ENCODE measurements at places on chromosomes 12 and 14. TPM values are rescaled to one million over a fixed set of nuclear protein-coding genes. Genes with fewer than 3 reads are reported as not detected.

The CLEC4D gene
- not detected for total RNA-seq

DNA sequence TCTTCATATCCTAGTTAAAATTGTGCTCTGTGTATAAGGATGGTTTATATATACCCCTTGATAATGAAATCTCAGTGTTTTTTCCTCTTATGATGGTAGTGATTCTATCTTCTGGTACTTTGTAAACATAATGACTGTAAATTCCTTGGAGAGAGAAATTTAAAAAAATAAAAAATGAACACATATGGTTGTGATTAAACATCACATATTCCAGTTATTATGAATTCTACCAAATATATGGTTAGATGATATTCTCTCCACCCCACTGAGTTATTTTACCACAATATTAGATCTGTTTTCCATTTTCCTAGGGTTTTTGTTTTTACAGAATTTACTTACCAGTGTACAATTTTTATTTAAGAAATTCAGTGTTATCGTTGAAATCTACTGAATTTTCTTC is 481.9 kb upstream of the NOVA1 start:
- H3K27ac ChIP-seq = no peak overlapping the region
- H3K36me3 ChIP-seq = no peaks in the 10 kb centered on the region
- H3K4me1 ChIP-seq = no peaks in the 10 kb centered on the region
- no peak overlapping the region for H3K4me3 ChIP-seq

- DNase-seq = no peak
- H3K36me3 ChIP-seq = peaks cover 14% of the 10 kb centered on the region
- H3K4me3 ChIP-seq = no peak overlapping the region
- peaks cover 24% of the 10 kb centered on the region for H3K4me1 ChIP-seq
Observed at GRCh38 chr14:35257809-35258208, 34.4 kb upstream of the PSMA6 start.

- H3K4me1 ChIP-seq = peaks cover 7% of the 10 kb centered on the region
Observed at GRCh38 chr14:22739423-22739822, 27.1 kb upstream of the OXA1L start.

The ALX1 gene
- not detected for total RNA-seq

DNA sequence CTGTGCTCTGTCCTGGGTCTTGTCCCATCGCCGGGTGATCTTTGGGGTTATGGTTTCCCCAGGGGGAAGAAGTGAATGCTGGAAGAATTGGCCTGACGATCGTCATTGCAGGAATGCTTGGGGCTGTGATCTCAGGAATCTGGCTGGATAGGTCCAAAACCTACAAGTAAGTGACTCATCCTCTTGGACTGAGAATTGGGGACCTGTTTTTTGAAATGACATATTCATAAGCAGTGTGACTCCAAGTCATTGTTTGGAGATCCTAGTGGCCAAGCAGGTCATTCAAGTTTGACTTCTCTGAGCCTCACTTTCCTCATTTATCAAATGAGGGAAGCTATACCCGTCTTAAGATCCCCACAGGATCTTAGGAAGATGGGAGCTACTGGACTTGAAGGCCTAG is 25.8 kb downstream of the ERG28 start:
- DNase-seq = no peak
- no peaks in the 10 kb centered on the region for H3K27me3 ChIP-seq
- H3K4me3 ChIP-seq = no peak overlapping the region
- H3K27ac ChIP-seq = no peak overlapping the region
- H3K36me3 ChIP-seq = no peaks in the 10 kb centered on the region
- H3K4me1 ChIP-seq = no peaks in the 10 kb centered on the region

The B3GNT4 gene
- 5.1 TPM for total RNA-seq

GRCh38 chr12:108721824-108722223 is 9.5 kb downstream of the CORO1C start:
- no peak overlapping the region for H3K4me3 ChIP-seq
- peaks cover 1% of the 10 kb centered on the region for H3K36me3 ChIP-seq
- DNase-seq = no peak
- H3K27ac ChIP-seq = no peak overlapping the region

GRCh38 chr14:25537846-25538455 is 488.0 kb upstream of the STXBP6 start:
- peak; percentile 49 for DNase-seq
- no peaks in the 10 kb centered on the region for H3K4me1 ChIP-seq
- H3K27me3 ChIP-seq = no peaks in the 10 kb centered on the region
- no peaks in the 10 kb centered on the region for H3K36me3 ChIP-seq

The DHH gene
- total RNA-seq = not detected

DNA sequence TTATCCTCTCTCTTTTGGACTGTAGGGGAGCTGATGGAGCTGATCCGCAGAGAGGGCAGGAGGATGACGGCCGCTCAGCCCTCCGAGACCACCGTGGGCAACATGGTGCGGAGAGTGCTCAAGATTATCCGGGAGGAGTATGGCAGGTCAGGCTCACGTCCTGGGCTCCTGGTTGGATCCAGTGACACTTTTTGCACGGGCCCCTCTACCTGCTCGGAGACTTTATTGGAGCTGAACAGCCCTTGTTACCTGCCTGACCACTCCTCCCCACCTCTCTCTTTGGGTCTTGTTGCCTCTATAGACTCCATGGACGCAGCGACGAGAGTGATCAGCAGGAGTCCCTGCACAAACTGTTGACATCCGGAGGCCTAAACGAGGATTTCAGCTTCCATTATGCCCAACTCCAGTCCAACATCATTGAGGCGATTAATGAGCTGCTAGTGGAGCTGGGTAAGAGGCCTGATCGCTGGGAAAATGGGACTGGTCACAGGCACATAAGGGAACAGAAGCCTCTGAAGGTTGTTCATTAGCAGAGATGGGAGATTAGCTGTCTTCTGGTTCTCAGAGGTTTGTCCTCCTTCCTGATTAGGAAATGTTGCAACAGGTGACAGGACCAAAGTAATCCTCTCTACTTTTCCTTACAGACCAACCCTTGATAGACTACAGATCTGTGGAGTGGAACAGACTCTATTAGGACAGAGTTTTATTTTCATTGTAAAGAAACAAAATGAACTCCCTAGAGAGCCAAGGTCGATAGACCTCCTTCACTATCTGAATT is 718 bp downstream of the EIF2B2 start:
- H3K4me1 ChIP-seq = peaks cover 41% of the 10 kb centered on the region
- H3K27me3 ChIP-seq = no peaks in the 10 kb centered on the region
- peaks cover 34% of the 10 kb centered on the region for H3K36me3 ChIP-seq
- peak overlapping the region; percentile 94 for H3K4me3 ChIP-seq
- peak; percentile 14 for DNase-seq

DNA sequence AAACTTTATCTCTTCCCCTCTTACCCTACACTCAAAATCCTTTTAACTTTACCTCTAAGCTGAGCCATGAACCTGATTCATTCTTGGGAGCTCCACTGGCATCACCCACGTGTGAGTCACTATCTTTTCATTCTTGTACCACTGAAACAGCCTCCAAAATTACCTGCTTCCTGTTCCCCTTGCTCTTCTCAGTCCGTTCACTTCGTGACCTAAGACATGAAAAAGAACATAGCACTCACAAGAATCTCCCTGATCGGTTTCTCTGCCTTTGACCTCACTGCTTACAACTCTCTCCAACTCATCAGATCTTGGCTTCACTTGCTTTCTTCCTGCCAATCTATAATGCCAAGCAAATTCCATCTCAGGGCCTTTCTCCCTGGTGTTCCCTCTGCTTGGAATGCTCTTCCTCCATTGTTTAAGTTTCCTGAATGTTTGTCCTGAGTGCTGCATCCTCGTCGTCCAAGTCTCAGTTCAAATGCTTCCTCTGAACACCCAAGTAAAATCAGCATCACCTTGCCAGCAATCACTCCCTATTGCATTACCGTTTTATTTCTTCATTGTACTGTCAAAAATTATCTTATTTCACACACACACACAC is 9.2 kb downstream of the GLIPR1 start:
- H3K27ac ChIP-seq = peak overlapping the region; percentile 85
- H3K4me3 ChIP-seq = peak overlapping the region; percentile 0
- no peaks in the 10 kb centered on the region for H3K27me3 ChIP-seq
- peaks cover 39% of the 10 kb centered on the region for H3K4me1 ChIP-seq

DNA sequence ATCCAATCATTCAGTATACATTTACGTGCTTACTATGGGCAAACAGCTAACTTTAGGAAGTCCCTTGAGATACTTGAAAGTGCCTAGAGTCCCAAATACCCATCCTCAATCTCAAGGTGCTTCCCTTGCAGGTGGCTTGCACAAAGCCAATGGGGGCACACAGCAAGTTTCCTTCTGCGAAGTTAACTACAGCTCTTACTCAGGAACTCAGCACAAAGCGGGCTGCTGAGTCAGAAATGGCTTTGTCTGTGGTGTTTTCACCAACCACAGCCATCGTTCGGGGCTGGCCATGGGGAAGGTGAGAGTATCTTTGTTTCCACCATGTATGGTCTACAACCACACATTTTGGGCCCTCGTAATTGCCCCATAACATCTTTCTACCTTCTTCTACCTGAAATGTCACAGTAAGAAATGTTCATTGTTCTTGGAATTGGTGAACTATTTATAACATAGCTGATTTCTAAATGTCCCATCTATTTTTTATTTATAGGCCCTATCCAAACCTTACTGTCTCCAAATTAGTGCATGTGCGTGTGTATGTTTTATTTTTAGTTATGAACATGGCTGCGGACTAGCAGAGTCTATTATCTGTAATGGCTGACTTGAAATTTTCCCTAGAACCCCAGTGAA is 13.9 kb downstream of the MFAP5 start:
- peaks cover 10% of the 10 kb centered on the region for H3K27me3 ChIP-seq
- peak overlapping the region; percentile 66 for H3K27ac ChIP-seq
- no peaks in the 10 kb centered on the region for H3K36me3 ChIP-seq
- H3K4me1 ChIP-seq = peaks cover 56% of the 10 kb centered on the region
- H3K4me3 ChIP-seq = no peak overlapping the region
- peak; percentile 94 for DNase-seq

DNA sequence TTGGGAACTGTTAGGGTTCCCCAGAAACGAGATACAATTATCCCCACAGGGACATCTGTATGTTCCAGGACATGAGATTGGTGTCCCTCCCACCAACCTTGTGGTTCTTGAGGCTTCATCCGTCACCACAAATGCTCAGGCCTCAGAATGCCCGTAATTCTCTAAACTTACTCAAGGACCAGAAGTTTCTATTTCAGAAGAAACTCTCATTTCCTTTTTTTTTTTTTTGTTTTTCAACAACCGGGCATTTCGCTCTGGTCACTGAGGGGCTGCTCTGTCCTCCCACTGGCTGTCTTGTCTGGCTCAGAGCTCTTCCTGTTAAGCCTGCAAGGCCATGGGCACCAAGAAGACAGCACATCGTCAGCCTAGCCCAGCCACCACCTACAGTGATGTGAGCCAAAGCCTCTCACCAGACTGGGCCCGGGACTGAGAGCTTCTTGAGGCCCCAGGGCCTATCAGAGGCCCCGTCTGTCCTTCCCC is 36.2 kb downstream of the VDR start:
- no peaks in the 10 kb centered on the region for H3K27me3 ChIP-seq
- H3K36me3 ChIP-seq = peaks cover 77% of the 10 kb centered on the region
- H3K4me3 ChIP-seq = no peak overlapping the region
- H3K4me1 ChIP-seq = peaks cover 57% of the 10 kb centered on the region
- H3K27ac ChIP-seq = peak overlapping the region; percentile 90
- DNase-seq = no peak

All from activated CD8-positive, alpha-beta T cell treated with anti-CD3 and anti-CD28 coated beads for 36 hours (primary cell).